Spleen (tissue), 13 donors: ENCODE measurements at places on chromosomes 2 and 18.
A peak's percentile ranks its signal among the peaks of the same experiment; 100 is the strongest.

DNA sequence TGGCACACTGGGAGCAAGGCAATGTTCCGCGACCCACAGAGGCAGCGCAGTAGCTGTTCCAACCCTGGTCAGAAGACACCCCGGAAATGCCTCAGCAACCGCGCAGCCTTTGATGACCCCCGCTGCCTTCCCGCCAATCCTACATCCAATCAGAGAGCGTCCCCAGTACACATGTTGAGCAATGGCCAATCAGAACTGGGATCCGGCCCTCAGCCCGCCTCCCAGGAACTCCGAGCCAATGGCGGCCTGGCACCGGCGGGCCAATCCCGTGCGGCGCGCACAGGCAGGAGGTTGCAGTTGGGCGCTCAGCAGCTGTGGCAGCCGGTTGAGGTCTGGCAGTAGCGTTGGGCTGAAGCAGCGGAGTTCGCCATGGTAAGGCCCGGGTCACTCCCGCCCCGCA is at the start of gene TUBA3D:
Gene TUBA3D (plus strand): TSS at position 289 of the 400 bp plus-strand sequence. CDS start 81 bp downstream, at position 370.
- peak; percentile 60 for DNase-seq

DNA sequence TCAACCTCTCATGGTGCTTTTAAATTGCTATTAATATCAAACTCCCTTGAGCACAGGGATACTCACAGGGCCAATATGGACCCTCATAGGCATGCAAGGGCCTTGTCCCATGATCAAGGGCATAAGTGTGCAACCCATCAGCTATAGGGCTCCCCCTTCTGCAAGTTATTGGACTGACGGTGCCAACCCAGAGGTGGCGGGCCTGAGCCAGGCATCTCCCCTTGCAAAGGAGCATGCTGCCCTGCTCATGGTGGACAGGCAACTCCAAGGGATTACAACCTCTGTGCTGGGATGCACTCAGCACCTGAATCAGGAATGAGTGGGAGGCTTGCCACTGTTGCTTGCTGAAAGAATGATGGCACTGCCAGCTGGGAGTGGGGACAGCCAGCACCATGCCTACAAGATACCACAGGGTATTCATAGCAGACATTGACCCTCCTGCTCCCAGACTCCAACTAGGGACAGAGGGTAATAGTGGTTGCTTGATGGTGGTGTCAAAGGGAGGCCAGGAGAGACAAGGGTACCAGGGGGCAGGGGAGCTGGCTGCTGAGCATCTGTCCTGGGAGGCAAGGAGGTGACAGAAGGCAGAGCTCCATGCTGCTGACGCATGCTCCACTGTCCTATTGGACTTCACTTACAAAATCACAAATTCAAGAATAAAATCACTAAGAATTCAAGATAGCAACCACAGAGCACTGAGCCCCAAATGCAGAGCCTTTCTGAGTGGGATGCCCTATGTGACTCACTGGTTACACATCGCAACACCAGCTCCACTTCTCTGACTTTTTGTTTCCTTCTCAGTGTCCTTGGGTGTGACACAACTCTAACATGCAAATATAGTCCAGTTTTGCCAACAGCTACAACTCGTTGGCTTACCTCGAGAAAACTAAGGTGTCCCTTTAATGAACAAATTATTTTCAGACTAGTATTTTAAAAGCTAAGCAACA is 157.1 kb upstream of the CCDC150 start:
- no peak for DNase-seq

- DNase-seq, result peak; percentile 78
Observed at GRCh38 chr18:45838302-45839070, 13.0 kb downstream of the SIGLEC15 start.

DNA sequence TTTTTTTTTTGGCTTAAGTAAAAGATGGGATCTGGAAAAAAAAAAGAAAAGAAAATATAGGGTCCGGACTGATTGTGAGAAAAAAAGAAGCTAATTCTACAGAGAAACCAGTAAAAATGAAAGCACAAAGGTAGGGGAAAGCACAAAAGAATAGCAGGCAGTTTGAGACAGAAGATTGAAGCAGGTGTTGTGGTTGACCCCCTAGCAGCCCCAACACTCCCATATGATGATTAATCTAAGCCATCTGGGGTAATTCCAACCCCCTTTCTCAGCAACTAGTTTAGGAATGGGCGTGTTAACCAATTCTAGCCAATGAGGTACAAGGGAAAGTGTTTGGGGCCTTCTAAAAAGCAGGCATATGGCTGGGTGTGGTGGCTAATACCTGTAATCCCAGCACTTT is 77.0 kb downstream of the MBD2 start:
- DNase-seq, result no peak

GRCh38 chr2:108305901-108306300 is 17.2 kb downstream of the SULT1C2 start:
- DNase-seq, result no peak
